Mesothelial cell of epicardium (in vitro differentiated cells): ENCODE measurements at places on chromosomes 6 and 20.
A peak's percentile ranks its signal among the peaks of the same experiment; 100 is the strongest.

GRCh38 chr6:167143041-167143440, 14.7 kb downstream of the GPR31 start:
- no peak for DNase-seq

DNA sequence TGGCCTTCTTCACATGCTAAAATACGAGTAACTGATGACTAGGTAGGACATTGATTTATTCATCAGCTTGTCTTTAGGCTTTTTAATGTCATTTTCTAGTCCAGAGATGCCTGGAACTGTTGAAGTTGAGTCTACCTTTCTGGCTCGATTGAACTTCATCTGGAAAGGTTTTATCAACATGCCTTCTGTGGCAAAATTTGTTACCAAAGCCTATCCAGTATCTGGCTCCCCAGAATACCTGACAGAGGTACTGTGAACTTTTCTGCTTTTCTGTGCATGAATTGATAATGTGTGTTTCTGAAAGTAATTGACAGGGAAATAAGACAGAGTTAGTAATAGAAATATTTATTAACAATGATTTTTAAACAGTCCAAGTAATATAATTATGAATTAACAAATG, 71.0 kb downstream of the PHF3 start:
- no peak for DNase-seq

GRCh38 chr6:110067837-110068591, 89.9 kb downstream of the GPR6 start:
- no peak for DNase-seq

DNA sequence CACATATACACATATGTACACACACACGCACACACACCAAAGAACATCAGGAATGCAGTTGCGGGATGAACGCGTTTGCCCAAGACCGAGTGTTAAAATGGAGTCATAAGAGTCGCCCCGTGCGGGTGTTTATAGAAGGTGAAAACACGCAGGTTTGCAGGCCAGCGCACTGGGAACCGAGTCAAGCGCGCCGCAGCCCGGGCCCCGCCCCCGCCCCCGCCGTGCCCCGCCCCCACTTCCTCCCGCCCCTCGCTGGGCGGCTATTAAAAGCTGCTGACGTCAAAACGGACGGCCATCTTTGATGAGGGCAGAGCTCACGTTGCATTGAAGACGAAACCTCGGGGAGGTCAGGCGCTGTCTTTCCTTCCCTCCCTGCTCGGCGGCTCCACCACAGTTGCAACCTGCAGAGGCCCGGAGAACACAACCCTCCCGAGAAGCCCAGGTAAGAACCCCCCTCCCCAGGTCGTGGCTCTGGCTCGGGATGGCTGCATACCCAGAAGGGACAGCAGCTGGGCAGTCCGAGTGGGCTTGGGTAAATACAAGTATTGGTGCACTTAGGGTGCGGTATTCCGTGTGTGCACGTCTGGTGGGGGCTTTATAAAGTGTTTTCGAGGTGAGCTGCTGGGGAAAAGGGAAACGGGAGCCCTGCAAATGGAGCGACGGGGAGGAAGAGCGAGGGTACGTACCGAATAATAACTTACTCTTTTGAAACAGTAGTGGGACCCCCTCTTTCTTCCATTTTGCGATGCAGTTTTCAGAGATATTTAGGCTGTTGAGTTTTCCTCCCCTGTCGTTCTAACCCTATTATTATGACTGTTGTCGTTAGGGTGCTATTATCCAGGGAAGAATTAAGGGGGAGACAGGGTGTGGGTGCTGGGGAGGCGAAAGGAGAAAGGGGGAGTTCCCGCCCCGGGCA, at the start of gene SNAP25:
Gene SNAP25 (plus strand): TSS at position 295 of the 916 bp plus-strand sequence. CDS start 56,662 bp downstream, outside the sequence.
- peak; percentile 82 for DNase-seq

DNA sequence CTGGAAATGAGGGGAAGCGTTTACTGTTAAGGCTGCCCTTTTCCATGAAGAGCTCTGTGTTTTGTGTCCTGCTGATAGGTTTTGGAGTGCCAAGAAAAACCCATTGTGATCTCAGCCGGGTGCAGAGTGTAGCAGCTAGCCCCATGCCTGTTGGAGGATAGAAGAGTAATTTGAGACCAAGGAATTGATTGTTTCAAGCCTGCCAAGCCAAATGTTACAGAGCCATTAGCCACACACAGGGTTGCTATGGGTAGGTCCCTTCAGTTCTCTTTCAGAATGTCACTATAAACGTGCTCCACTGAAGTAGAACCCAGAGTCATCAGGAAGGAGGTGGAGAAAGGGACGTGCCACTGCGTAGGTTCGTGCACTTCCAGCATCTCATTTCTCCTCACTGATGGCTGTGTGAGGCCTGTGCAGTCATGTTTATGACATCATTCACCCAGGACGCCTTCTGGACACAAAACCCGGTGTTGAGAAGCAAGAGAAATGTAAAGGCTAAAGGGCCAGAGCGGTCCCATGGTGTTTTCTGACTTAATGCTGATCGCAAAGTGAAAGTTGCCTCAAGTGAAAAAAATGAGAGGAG, 6.6 kb downstream of the GMPR start:
- DNase-seq: no peak

DNA sequence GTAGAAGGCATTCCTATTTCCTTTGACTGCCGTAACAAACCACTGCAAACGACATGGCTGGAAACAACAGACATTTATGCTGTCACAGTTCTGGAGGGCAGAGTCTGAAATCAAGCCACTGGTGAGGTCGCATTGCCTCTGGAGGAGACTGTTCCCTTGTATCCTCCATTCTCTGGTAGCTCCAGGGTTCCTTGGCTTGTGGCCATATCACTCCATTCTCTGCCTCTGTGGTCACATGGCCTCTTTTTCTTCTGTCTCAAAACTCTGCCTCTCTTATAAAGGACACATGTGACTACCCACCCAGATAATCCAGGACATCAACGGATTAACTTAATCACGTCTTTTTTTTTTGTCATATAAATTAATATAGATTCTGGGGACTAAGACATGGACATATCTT, 84.4 kb downstream of the LYRM2 start:
- DNase-seq: no peak
